Activated CD8-positive, alpha-beta memory T cell treated with anti-CD3 and anti-CD28 coated beads, Interleukin-2, amount 10 ng/mL, durations not matched to agents 7 days and 5 days (primary cell): ENCODE measurements at places on chromosomes 12 and 14.

GRCh38 chr14:39102265-39102968 lies 618 bp downstream of the SEC23A start:
- no peaks in the 10 kb centered on the region for H3K27me3 ChIP-seq
- peak overlapping the region; percentile 94 for H3K4me3 ChIP-seq
- H3K36me3 ChIP-seq = peaks cover 8% of the 10 kb centered on the region
- peak overlapping the region; percentile 91 for H3K27ac ChIP-seq

DNA sequence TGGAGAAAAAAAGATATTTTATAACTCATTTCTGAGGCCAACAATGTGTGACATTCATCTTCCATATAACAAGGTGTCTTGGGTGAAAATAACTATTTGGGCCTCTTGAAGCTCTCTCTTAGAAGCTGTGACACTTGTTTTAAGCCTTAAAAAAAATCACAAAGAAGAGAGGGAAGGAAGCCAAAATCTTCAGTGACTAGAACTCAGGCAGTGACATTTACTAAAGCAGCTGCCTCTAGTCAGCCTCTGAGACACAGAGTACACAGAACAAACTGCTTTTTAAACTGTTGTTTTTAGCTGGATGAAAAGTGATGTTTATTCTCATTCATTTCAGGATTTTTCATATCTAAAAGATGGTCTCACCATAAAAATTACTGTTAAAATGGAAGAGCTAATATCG lies 793.6 kb downstream of the GALC start:
- no peaks in the 10 kb centered on the region for H3K36me3 ChIP-seq
- no peaks in the 10 kb centered on the region for H3K4me1 ChIP-seq
- no peak overlapping the region for H3K4me3 ChIP-seq
- no peak for DNase-seq
- H3K27me3 ChIP-seq = no peaks in the 10 kb centered on the region

DNA sequence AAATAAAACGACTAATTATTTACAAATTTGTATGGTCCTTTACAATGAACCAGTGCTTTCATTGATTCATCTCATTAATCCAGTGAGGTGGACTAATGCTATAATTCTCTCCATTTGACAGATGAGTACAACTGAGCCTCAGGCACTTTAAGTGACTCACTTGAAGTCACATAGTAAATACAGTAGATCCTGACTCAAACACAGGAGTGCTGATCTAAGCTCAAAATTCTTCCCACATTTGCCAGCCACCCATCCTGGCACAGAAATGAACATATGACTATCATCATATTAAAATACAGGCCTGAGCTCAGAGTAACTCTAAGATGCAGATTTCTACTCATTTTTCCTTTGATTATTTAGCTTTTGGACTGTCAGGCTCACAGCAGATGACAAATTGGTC lies 30.6 kb downstream of the SLC16A7 start:
- H3K27ac ChIP-seq = no peak overlapping the region
- H3K27me3 ChIP-seq = no peaks in the 10 kb centered on the region
- no peak overlapping the region for H3K4me3 ChIP-seq
- H3K4me1 ChIP-seq = peaks cover 9% of the 10 kb centered on the region

DNA sequence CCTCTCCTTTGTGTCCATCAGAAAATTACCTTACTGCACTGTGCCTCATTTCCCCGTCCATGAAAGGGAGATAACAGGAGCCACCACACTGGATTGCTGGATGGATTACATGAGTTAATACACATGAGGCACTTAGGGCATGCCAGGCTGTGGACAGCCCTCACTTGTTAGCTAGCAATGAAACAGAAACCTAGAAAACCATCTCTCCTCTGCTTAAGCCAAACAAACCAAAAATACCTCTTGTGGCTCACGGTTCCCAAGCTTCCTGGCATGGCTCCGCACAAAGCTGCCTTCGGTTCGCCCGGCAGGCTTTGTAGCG lies 660 bp upstream of the HCFC2 start:
- H3K4me3 ChIP-seq = peak overlapping the region; percentile 91
- peaks cover 25% of the 10 kb centered on the region for H3K4me1 ChIP-seq
- H3K36me3 ChIP-seq = peaks cover 10% of the 10 kb centered on the region
- H3K27me3 ChIP-seq = peaks cover 23% of the 10 kb centered on the region

- H3K36me3 ChIP-seq = no peaks in the 10 kb centered on the region
- peaks cover 8% of the 10 kb centered on the region for H3K4me1 ChIP-seq
- no peak overlapping the region for H3K27ac ChIP-seq
- no peak overlapping the region for H3K4me3 ChIP-seq
Measured at GRCh38 chr12:70418101-70418500, 52.0 kb downstream of the KCNMB4 start.
